Osteocyte (in vitro differentiated cells): ENCODE measurements at places on chromosomes 11 and 22.
A peak's percentile ranks its signal among the peaks of the same experiment; 100 is the strongest.

GRCh38 chr11:5279471-5280090 is 9.8 kb upstream of the HBE1 start:
- DNase-seq = no peak

DNA sequence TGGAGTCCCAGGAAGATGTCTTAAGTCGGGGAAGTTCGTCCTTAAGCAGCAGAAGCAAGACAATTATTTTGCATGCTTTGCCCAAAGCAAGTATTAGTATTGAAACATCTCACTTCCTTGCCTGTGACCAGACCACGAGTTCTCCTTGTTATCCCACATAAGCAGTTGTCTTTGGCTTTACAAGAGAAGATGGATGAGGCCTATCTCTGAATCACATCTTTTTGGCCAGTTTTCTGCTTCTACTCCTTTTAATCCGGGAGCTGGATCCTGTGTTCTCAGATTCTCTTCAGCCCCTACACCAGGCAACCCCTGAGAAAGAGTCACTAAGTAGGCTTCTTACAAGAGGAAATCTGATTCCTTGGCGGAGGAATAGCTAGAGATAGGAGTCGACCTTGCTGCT is 2.1 kb downstream of the SYT9 start:
- no peak for DNase-seq

DNA sequence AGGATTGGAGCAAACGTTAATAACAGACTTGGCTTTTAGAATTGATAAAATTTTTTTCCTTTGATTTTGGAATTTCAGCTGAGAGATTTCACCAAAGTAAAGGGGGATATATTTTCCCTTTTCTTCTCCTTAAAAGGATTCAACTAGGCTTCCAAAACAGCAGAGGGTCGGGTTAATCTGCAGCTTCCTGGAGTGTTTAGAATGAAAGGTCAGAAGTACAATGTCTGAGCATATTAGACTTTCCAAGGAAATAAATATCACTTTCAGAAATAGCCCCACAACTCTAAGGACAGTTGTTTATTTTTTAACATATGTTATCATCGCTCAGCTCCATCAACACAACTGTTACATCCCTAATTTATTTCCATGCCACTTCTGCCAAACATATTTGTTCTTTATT is 1532.9 kb upstream of the RAG2 start:
- DNase-seq = no peak

- DNase-seq = no peak
Observed at GRCh38 chr11:115499891-115500290, 4.3 kb downstream of the CADM1 start.

DNA sequence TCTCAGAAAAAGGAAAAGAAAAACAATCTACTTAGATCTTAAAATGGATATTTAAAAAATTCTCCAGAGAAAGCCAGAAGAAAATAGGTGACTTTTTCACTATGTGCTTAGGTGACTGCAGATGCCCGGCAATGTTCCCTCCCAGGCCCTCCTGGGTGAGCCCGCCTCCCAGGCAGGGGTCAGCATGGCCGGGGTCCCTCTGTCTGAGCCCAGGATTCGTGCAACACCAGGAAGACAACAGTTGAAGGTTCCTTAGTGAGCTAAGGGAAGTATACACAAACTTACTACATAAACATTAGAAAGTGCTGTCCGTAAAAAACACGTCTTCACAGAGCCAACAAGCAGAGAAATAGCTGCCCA is 11.6 kb downstream of the MAPK8IP2 start:
- DNase-seq = no peak

- DNase-seq = no peak
Observed at GRCh38 chr11:47599902-47600301, 5.7 kb upstream of the C1QTNF4 start.

DNA sequence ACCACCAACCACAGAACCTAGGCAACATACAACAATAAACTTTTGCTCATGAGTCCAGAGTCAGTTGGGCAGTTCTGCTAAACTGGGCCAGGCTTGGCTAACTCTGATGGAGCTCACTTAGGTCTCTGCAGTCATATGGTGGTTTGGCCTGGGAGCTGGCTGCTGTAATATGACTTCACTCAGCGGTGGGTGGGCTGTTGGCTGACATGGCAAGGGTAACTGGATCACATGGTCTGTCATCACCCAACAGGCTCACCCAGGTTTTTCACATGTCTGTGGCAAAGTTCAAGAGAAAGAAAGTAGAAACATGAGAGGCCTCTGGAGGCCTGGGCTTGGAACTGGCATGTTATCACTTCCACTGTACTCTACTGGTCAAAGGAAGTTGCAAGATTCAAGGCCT is 43.2 kb upstream of the CLMP start:
- no peak for DNase-seq

GRCh38 chr11:103322821-103323220 is 213.6 kb downstream of the DYNC2H1 start:
- DNase-seq = no peak

GRCh38 chr11:69309631-69310280 is 15.8 kb downstream of the MYEOV start:
- DNase-seq = no peak

DNA sequence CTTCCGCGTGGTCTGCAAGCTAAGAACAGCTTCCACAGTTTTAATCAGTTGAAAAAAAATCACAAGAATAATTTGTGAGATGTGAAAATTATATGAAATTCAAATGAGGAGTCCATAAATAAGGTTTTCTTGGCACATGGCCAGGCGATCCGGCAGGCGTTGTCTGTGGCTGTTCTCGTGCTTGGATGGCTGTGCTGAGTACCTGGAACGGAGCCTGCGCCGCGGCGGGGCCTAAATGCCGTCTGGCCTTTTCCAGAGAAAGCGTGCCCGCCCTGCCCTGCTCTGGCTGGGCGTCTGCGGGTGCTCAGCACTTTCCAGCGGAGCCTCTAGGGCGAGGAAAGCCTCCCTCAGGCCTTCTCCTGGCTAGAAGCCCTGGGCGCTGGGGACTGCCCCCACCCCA is 41.8 kb downstream of the OSBPL5 start:
- no peak for DNase-seq

DNA sequence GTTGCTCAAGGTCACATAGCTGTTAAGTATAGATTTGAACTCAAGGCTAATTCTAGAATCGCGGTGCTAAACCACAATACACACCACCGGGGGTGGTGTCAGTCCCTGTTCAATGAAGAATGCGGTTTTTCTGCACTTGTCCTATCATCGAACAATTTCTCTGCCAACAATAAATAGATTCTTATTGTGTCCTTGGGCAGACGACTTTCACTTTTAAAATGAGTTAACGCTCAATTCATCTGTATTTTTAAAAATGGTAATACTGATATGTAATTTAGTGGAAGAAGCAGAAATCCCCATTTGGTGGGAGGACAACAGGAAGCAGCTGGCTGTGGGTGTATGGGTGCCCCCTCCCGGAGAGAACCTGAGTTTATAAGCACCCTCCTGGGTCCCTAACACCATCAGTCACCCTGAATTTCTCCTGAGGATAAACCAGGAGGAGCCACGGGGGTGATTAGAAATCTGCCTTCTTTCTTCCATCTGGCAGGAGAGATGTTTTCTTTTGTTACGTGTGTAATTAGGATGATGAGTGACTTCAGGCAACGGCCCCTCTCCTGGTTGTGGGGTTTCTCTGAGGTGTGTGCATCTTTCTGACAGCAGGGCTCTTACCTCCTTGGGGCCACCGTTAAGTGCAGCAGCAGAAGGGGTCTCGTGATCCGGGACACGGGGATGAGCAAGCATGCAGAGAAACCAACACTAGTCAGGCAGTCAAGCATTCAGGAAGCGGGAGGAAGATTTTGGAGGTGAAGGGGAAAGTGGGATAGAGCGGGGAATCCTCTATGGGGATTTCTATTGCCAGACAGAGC is 87.7 kb downstream of the GRAMD1B start:
- no peak for DNase-seq

GRCh38 chr11:12893787-12894672 is 115.1 kb upstream of the RASSF10 start:
- DNase-seq = peak; percentile 88

DNA sequence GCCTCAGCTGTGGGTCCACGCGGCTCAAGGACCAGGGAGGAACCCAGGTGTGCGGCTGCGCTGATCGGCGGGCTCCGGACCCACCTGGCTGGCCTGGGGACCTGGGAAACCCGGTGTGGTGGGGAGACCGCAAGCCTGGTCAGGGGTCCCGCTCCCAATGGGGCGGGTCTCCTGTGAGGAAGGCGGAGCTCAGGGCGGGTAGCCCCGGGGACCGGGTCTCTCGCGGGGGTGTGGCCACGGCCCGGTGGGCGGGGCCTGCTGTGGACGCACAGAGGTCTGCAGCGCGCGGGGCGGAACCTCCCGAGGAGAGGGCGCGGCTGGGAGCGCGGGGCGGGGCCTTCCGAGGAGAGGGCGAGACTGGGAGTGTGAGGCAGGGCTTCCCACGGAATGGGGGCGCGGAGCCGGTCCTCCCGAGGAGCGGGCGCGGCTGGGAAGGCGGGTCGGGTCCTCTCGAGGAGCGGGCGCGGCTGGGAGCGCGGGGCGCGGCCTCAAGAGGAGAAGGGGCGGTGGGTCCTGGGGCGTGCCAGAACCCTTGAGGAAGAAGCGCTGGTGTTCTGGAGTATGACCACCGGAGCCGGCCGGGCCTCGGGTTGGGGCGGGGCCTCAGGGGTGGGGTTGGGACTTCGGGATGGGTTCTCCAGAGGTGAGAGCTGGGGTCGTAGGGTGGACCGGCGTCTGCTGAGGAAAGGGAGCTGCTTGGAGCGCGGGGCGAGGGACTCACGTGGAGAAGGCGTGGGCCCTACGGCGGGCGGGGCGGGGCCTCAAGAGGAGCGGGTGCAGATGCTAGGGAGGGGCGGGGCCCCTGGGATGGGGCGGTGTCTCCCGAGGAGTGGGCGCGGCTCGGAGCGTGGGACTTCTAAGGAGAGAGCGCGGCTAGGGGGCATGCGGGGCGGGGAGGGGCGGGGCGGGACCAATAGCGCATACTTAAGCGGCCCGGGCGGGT is 20.8 kb downstream of the DGCR6L start:
- peak; percentile 89 for DNase-seq

DNA sequence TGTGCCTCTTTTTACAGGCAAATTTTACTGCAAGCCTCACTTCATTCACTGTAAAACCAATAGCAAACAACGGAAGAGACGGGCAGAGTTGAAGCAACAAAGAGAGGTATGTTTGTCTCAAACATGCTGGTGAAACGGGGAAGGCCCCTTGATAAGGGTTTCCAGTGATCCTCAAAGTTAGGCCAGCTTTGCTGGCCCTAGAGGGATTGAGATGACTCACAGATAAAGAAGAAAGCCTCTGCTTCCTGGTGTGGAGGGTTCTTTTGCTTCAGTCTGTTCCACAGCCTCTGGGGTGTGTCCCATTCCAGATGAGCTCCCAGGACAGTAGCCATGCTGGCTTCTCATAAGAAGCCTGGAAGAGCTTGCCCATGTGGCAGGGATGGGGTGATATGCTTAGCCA is 118.9 kb upstream of the PARVA start:
- no peak for DNase-seq

DNA sequence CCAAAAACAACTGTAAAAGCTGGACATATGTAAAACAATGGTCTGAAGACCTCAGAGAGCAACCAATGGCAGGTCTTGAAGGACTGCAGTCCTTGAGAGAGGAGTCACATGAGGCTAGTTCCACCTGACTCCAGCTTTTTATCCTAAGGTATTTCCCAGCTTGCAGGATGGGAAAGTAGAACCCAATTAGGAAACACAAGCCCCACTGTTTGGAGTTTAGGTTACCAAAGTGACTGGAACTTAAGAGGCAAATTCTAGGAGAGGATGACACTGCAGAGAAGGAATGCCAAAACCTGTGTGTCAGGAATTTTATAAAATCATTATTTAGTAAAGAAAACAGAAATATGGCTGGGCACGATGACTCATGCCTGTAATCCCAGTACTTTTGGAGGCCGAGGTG is 18.4 kb downstream of the OR2AT4 start:
- DNase-seq = no peak

GRCh38 chr11:86948733-86949132 is 6.5 kb downstream of the FZD4 start:
- no peak for DNase-seq

DNA sequence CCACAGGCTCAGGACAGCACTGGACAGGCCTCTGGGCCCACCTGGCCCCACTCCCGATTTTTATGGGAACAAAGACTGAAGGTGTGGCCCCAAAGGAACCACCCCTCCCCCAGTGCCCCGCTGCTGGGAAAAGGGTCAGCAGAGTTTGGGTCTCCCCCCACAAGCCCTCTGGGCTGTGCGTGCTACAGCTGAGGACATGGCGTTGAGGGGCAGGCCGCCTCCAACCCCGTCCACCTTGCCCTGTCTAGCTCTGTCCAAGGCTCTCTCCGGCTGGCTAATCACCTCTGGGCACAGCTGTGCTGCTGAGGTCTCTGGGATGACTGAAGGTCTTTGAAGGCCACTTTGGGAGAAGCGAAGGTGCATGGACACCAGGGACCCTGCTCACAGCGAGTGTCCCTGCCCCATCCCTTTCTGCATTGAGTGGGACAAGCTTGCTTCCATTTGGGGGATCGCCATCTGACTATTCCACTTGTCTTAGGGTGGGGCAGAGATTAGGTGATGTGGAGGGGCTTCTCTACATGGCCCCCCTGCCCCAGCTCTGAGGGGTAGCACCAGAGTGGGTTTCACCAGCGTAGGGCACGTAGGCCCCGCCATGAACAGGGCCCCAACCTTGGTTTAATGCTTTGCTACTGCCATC is 6.5 kb downstream of the ASCL2 start:
- no peak for DNase-seq

- no peak for DNase-seq
Observed at GRCh38 chr11:70688142-70688541, 289.8 kb downstream of the CTTN start.

DNA sequence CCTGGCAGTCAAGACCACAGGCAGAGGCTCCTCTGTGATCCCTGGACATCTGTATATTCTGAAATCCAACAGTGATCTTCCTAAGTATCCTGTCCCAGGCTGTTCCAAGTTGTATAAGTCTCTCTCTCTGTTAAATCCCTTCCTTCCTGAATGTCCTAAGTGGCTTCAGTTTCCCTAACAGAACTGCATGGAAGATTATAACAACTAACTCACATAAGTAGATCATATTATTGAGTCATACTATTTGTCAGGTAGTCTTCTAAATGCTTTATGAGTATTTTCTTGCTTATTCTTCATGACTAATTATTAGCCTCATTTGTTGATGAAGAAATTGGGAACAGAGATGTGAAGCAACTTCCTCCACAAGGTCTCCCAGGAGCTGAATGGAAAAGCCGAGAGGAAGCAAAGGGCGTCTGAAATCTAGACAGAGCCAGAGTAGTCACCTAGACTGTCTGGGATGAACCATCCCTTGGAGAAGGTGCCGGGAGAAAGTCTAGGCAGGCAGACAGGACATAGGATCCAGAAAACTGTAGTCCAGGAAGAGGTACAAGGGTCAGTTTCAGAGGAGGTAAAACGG is 93.2 kb upstream of the FAT3 start:
- no peak for DNase-seq

GRCh38 chr22:38442967-38443627 is 11.9 kb downstream of the KCNJ4 start:
- DNase-seq = no peak

DNA sequence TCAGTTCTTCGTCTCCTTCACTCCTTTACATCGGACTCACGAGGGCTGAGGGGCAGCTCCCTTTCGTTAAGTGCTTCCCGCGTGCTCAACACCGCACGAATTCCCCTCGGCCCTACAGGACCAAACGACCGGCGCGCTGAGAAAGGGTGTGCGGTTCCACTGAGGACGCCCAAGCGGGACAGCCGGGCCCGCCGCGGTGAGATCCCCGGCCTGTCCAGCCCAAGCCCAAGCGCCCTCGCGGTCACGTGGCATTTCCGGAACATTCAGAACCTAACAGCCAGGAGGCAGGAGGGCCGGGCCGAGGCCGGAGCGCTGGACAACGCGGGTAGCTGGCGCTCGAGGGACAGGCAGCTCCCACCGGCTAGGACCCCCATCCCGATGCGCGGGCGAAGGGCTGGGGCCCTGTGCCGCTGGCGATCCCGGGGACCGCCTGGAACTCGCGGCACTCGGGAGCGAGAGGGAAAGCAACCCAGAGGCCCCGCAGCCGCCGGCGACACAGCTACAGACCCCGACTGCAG is 737 bp upstream of the STIP1 start:
- no peak for DNase-seq
